Choroid plexus epithelial cell (primary cell): ENCODE measurements at places on chromosomes 12 and 14.

GRCh38 chr12:3142386-3142785 lies 65.2 kb downstream of the TSPAN9 start:
- DNase-seq = no peak

- no peak for DNase-seq
Observed at GRCh38 chr14:105602243-105602750, 75.9 kb downstream of the TMEM121 start.

GRCh38 chr12:754851-755562 lies 2.6 kb downstream of the WNK1 start:
- peak; percentile 76 for DNase-seq

DNA sequence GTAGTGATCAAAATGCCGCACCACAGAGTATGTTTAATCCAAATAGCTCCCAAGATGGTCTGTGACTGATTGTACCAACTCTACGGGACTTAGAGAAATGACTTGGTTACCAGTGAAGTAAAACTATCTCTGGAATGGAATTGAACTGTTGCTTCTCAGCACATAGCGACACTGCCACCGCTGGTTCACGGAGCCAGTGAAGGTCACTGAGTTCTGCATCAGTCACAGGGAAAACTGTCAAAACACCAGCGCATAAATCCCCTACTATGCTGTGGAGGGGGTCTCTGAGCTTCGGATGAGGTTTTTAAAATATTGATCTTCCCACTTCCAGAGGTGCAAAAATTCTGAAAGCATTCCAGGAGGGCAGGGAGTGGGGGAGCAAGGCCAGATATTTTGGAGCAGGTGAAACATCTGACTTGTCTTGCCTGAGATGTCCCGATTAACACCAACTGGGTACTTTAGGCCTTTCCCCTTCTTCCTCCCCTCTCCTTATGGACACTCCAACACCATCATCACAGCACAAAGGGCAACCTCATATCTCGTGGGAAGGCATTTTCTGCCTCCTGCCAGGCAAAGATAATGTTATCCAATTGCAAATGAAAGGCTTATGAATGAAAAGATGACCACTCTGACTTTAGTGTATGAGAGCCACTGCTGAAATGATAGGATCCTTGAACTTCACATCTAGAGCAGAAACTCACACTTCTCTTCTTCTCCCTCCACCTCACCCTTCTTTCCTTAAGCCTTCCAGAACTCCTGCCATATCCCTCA lies 2.0 kb upstream of the PLXNC1 start:
- no peak for DNase-seq

DNA sequence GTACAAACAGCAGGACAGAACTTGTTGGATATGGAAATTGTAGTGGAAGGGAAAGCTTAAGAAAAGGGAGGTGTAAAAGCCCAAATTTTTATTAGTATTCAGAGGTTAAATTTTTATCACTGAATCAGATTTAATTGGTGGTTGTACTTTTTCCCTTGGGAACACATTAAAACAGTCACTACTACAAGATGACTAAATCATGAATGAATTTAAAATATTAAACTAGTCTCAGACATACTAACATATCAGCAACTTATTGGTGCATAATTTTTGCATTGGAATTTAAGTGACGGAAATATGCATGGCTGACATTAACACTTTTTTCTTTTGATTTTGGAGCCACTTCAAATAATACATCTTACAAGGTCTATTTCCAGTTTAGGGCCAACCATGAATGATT lies 27.6 kb downstream of the SAMD4A start:
- DNase-seq = no peak

DNA sequence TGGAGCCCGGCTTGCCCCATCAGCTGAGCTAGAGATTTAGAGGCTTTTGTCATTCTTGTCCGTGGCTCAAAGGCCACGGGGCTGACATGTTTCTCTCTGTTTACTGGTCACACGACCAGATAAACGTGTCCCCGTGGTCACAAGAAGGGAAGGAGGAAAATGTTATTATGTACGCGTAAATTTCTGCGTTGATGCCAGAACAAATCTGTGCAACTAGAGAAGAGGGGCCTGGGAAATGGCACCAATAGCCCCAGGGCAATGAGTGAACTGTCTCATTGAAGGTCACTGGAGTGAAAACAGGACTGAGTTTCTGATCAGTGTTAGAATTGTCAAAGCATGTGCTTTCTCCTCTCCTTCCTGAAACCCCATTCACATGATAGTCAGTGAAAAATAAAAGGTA lies 25.3 kb downstream of the OAS2 start:
- DNase-seq = no peak

DNA sequence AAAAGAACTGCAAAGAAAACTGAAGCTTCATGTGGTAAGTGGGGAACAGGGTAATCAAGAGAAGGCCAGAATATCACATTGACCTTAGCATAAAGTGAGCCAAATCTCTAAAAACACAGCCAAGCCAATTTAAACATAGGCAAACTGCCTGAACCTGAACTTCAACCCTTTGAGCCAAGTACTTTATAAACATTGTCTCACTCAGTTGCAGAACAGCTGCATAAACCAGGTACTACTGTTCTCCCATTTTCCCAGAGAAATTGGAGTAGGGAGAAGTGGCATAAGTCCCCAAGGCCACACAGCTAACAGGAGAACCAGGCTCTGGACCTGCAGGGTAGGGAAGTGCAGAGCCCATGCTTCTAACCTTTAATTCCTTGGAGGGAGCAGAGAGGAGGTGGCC lies 30.4 kb upstream of the FKBP4 start:
- DNase-seq = no peak

- no peak for DNase-seq
Observed at GRCh38 chr12:115886666-115887065, 390.8 kb downstream of the MED13L start.

DNA sequence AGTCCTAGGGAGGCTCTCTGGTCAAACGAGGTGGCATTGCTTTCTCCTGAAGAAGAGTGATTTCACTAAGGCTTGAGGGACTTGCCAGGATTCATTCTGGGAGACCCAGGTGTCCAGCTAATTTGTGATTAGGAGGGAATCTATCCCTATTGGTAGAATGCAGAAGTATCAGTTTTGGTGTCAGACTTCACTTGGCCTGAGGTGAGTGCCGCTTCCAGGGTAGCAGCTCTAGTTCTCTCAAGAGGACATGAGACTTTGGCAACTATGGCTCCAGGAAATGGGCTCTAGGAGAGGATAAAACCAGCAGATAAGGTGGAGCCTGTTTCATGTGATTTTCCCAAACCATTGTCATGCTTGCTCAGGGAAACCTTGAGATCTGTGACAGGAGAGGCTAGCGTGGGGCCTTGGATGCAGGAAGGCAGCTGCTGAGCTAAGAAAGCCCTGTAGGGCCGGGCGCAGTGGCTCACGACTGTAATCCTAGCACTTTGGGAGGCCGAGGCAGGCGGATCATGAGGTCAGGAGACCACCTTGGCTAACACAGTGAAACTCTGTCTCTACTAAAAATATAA lies 11.6 kb upstream of the TMEM117 start:
- no peak for DNase-seq

GRCh38 chr12:66739940-66740651 lies 61.2 kb upstream of the GRIP1 start:
- no peak for DNase-seq

- no peak for DNase-seq
Observed at GRCh38 chr12:49084438-49084837, 10.2 kb downstream of the DHH start.

DNA sequence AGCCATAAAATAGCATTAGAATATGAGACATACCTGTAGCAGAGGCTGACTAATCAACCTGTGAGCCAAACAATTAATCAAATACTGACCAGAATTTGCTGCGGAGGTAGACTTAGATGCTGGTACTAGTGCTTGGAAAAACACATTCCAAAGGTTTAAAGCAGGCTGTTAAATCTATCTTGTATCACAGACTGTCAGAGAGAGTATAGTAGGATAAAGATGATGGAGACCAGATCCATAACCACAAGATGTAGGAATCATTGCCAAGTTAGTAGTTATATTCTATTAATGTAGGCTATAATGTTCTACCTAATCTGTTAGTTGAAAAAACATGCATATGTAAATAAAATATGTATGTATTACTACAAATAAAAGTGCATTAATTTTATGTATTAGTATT lies 726.2 kb downstream of the SLC6A15 start:
- no peak for DNase-seq

GRCh38 chr12:115964626-115965025 lies 312.9 kb downstream of the MED13L start:
- no peak for DNase-seq
